ENCODE measurements at places on chromosomes 12 and 14.

- DNase-seq, result no peak
Observed at GRCh38 chr12:117312770-117313169, 48.7 kb downstream of the NOS1 start.

DNA sequence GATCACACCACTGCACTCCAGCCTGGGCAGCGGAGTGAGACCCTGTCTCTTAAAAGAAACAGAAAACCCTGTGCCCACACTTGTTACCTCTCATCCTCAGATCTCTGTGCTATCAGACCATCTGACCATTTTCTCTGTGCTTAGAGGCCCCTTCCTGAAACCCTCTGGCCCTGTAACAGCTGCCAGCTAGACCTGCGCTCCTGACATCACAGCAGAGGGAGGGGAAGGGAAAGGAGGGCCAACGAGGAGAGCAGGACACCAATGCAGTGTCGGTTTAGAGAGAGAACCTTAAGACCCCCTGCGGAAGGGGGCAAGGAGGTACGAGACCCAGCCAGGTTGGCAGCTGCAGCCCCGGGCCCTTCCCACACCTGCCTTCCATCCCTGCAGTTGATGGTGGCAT lies 42.4 kb downstream of the SLC8B1 start:
- no peak for DNase-seq

- no peak for DNase-seq
Observed at GRCh38 chr12:15005064-15005463, 32.2 kb downstream of the PDE6H start.

- no peak for DNase-seq
Observed at GRCh38 chr12:47035484-47035883, 43.9 kb upstream of the PCED1B start.

- no peak for DNase-seq
Observed at GRCh38 chr12:6234906-6235305, 34.7 kb downstream of the CD9 start.

GRCh38 chr12:84159260-84159659 lies 753.3 kb downstream of the SLC6A15 start:
- no peak for DNase-seq

DNA sequence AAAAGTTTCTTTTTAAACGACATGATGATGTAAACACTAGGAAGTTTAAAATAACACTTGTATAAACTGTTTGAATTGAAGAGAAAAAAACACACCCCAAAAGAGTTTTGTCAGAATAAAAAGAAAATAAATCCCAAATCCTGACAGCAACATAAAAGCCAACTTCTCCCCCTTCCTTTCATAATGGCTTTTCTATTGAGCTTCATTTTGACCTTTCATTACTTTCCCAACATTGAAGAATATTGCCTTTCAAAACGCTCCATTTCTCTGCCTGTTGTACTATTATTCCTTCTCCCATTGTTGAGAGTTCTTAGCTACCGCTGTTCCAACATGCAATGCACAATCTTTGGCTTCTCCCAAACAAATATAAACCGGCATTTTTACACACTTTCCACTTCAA lies 448.5 kb downstream of the BCAT1 start:
- no peak for DNase-seq

DNA sequence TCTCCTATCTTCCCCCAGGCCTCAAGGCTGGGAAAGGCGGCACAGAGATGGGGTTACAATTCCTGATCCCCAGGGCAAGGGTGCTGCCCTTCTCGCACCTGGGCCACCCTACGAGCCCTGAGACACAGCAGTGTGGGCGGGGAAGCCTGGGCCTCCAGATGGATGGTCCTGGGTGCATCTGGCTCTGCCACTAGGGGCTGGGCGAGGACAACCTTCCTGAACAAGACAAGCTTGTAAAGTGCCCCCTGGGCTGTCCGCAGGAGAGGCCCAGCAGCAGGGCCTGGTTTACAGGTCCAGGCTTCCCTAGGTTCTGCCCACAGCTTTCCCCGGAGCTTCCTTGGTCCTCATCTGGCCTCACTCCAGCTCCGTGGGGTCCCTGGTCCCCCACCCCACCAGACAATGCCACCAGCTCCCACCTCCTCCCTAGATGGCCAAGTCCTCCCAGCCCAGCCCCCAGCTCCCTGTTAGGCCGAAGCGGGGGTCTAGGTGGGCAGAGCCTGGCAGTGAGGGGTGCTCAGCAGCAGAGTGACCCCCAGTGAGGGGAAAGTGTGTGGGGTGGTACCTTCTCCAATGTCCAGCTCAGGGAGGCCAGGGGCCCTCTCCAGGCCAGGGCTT lies 8.9 kb downstream of the ARL6IP4 start:
- DNase-seq, result no peak

DNA sequence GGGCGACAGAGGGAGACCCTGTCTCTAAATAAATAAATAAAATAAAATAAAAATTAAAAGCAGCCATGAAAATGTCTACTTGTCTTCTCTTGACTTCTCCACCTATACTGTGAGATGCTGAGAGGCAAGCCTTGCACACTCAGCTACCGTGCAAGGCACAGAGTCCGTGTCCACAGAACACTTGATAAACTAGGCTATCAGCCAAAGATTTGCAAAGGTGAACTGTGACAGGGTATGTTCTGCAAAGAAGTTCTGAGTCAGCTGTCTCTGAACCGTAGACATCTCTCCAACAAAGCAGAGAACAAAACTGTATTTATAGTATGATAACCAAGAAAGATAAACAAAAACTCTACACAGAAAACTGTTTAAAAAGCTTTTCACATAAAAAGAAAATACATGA lies 35.5 kb downstream of the STXBP6 start:
- no peak for DNase-seq

DNA sequence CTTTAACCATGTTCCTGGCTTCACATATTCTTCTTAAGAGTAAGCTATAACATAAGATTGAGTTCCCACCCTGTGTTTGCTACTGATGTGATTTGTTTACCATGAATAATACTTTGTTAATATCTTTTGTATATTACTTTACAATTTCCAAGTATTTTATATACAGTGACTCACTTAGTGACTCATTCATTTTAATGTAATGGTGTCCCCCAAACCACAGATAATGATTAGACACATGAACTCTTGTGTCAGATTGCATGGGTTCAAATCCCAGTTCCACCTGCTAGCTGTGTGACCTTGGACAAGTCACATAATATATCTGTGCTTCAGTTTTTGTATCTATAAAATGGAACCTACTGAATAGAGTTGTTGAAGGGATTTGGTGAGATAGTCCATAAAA lies 76.1 kb downstream of the MYF5 start:
- no peak for DNase-seq

GRCh38 chr14:49853158-49853477 lies 530 bp upstream of the NEMF start:
- no peak for DNase-seq

DNA sequence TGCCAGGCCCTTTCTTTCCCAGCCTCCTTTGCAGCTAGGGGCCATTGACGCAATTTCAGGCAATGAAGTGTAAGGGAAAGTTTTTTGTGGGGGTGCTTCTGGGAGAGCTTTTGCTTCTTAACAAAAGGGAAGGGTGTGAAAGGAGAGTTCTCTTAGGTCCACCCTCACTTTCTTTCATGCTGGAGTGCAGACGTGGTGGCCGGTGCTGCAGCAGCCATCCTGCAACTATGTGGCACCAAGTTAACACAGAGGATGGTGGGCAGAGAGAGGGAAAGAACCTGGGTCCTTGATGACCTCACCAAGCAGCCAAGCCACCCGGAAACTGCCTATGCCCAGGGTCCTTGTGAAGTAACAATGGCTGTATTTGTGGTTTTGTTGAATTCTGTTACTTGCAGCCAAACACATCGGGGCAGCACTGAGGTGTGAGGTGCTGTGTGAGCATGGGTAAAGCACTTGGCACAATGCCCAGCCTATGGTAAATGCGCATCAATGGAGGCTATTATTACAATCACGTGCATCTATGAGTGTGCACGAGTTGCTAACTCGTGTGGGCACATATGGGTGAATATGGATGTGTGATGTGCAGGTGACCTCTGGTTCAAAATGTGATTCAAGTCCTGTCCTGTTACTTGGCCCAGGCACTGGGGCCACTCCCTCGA lies 122.6 kb downstream of the CALM1 start:
- no peak for DNase-seq

DNA sequence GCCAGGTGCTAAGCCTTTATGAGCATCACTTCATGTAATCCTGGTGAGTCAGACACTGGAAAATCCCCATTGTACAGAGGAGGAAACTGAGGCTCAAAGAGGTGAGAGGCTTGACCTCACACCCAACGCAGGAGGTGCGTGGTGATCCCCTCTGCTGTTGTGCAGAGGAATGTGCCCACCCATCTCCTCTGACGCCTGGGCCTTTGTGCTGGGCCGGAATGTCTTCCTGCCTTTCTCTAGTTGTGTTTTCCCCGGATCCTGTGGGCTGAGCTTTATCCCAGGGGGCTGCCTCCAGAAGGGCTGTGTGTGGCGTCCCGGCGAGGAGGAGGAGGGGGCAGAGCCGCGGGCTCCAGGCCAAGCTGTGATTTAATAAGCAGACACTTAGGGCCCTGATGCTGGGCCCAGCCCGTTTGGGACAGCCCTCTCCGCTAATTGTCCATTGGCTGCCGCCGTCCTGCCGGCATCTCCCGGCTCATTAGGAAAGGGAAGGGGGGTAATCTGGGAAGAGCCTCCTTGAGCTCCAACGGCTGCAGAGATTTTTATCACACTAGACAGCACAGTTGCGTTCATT lies 653.6 kb downstream of the MED13L start:
- DNase-seq, result no peak

DNA sequence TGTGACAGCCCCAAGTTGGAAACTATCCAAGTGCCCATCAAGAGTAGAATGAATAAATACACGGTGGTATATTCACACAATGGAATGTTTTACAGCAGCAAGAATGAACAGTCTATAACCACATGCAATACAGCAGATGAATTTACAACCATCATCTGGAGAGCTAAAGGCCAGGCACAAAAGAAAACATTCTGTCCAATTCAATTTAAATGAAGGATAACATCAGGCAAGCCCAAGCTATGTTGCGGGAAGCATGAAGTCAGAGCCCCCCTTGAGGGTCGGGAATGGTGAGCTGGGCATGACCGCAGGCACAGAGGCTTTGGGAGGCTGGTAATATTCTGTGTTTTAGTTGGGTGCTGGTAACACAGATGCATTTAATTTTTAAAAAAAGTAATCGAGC lies 76.0 kb downstream of the SYNE3 start:
- DNase-seq, result no peak

GRCh38 chr12:96635844-96636243 lies 146.5 kb downstream of the CFAP54 start:
- no peak for DNase-seq

Data from stimulated activated CD4-positive, alpha-beta T cell treated with anti-CD3 and anti-CD28 coated beads, Interleukin-1b, Interleukin-23, amount 100 ng/mL, for 1 hour (primary cell).